ENCODE measurements at places on chromosomes 2 and 18.

GRCh38 chr2:219003267-219003634 is 10.0 kb upstream of the CRYBA2 start:
- no peak for DNase-seq

GRCh38 chr2:72117718-72118117 is 29.9 kb downstream of the CYP26B1 start:
- DNase-seq, result no peak

DNA sequence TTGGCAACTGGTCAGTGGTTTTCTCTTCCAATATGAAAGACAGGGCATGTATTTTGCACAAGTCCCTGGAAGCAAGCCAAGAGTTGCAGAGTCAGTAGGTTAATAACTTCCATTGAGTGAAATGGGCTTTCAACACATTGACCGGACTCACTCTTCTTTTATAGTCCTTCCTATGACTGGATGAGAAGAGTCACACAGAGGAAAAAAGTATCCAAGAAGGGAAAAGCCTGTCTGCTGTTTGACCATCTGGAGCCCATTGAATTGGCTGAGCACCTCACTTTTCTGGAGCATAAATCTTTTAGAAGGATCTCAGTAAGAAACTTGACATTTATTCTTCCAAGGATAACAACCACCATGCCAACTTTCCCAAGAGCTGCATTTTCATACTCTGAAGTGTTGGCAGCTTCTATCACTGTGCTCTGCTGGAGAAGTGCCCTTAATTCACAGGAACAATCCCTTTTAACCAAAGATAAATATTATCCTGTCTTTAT is 45.4 kb downstream of the RASGRP3 start:
- DNase-seq, result no peak

GRCh38 chr18:12659904-12660605 is 2.1 kb upstream of the SPIRE1 start:
- DNase-seq, result no peak

- no peak for DNase-seq
Measured at GRCh38 chr2:213227458-213227857, 56.8 kb upstream of the SPAG16 start.

DNA sequence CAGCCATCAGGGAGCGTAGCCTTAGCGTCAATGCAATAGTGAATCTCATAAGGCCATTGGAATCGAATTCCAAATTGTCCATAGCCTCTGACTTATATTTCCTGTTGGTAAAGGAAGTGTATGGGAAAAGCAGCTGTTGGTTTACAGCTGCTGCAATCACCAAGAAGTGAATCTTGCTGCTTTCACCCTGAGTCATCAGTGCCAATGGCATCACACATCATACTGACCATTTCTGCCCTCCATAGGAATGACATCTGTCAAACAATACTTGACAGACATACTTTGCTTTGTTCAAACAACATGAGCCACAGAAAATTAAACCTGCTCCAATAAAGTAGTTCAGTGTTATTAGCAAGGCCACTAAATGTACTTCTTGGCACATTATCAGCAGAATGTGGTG is 111.2 kb upstream of the KLHL29 start:
- no peak for DNase-seq

DNA sequence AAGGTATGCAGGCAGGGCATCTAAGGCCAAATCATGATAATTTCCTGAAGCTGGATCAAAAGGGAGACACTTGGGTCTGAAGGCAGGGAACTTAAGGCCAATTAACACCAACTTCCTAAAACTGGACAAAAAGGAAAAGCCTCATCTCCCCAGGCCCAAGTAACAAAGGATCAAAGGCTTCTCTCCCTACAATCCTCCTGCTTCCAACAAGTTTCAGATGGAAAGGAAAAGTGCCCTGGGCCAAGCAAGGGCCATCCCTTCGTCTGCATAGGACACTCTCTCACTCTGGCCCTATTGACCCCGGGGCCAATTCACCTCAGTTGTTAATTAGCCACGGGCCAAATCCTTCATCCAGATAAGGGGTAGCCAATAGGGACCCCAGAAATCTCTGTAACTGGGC is 1335.8 kb upstream of the CDH2 start:
- no peak for DNase-seq

DNA sequence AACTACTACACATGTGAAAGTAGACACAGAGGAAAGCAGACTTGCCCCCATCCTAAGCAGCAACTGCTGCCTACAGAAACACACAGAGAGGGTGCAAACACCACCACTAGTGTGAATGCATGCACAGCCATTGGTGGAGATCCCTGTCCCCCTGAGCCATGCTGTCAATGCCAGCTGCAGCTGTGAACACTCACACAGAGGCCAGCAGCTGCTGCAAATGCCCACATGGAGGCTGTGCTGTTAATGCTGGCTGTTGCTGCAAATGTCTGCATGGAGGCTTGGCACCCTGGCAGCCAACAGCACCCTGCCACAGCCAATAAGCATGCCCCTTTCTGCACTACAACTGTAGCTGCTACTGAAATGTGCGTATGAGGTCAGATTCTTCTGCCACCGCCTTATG is 355.0 kb downstream of the LNPK start:
- no peak for DNase-seq

- no peak for DNase-seq
Measured at GRCh38 chr2:165056564-165056963, 101.2 kb upstream of the SLC38A11 start.

- DNase-seq, result no peak
Measured at GRCh38 chr2:139020287-139020686, 240.1 kb upstream of the NXPH2 start.

DNA sequence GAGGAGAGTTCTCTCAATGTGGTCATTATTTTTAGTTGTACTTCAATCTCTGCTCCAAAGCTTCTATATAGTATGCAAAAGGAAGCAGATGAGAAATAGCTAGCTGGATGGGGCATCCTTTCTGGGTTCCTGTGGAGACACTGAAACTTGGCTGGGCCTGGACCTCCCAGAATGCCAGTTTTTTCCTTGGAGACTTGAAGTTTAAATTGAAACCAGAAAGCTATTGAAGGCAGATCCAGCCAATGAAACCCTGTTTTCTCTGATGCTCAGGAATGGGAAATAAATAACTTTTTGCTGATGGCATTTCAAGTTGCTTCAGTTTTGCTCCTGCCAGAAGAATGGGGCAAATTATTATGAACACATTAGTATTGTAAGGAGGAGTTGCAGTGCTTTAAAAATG is 2.9 kb downstream of the SETBP1 start:
- no peak for DNase-seq

- no peak for DNase-seq
Measured at GRCh38 chr2:54630858-54631497, 92.5 kb upstream of the EML6 start.

GRCh38 chr18:78180741-78181140 is 798.9 kb upstream of the SALL3 start:
- DNase-seq, result no peak

- no peak for DNase-seq
Measured at GRCh38 chr2:95158891-95159619, 593 bp downstream of the ZNF514 start.

DNA sequence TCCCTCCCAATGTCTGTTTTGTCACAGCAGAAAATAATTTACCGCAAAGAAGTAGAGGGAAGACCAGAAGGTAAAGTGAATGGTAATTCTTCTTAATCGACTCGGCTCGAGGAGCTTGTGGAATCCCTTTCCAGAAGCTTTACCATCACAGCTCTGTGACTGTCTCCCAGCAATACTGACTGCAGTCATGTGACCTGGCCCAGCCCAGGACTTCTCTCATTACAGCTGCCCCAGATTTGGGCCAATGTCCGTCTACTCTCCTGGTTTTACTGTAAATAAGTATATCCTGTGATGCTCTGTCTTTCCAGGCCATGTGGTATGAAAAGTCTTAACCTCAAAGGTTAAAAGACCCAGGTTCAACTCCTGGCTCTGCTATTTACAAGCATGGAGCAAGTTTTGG is 18.9 kb upstream of the ELOA2 start:
- no peak for DNase-seq

DNA sequence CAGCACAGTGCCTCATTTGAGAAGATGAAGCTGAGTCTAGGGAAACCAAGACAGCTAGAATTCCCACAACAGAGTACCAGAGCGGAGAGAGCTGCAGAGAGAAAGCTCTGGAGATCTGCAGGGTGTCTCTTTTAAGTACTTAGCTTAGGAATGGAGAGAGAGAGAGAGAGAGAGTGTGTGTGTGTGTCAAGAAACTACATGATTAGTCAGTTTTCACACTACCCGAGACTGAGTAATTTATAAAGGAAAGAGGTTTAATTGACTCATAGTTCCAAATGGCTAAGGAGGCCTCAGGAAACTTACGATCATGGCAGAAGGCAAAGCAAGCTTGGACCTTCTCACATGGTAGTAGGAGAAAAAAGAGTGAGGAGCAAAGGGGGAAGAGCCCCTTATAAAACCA is 64.0 kb downstream of the HIBCH start:
- no peak for DNase-seq

GRCh38 chr2:174902506-174903263 is 102.5 kb downstream of the CHN1 start:
- DNase-seq, result no peak

- peak; percentile 79 for DNase-seq
Measured at GRCh38 chr18:74994502-74995418, 214.2 kb downstream of the PTGR3 start.

GRCh38 chr18:50607378-50607926 is 47.6 kb downstream of the MAPK4 start:
- no peak for DNase-seq

- DNase-seq, result no peak
Measured at GRCh38 chr2:96869281-96869821, 529 bp downstream of the SEMA4C start.

- DNase-seq, result no peak
Measured at GRCh38 chr2:184769023-184769422, 170.7 kb downstream of the ZNF804A start.

DNA sequence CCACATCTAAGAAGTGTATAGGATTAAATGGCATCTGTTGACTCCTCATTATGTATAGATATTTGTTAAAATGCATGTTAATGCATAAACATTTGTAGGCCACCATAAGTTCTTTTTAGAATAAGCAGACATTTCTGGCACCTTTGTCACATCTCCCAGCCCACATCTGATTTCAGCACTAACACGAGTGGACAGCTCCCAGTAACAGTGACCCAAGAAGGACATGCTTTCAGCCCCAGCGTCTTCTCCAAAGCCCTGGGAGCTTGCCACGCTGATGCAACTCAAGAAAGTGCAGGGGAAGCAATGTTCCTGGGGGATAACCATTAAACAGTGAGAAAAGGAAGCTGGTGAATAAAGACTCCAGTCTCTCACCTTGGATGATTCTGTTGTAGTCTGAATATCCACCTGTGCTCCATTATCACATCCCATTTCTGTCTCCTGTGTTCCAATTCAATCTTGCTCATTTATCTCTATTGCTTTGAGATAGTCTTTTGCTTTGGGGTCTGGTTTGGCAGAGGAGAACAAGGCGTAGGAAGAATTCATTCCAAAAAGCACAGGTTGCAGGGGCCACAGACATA is 182.6 kb upstream of the THSD7B start:
- DNase-seq, result no peak

DNA sequence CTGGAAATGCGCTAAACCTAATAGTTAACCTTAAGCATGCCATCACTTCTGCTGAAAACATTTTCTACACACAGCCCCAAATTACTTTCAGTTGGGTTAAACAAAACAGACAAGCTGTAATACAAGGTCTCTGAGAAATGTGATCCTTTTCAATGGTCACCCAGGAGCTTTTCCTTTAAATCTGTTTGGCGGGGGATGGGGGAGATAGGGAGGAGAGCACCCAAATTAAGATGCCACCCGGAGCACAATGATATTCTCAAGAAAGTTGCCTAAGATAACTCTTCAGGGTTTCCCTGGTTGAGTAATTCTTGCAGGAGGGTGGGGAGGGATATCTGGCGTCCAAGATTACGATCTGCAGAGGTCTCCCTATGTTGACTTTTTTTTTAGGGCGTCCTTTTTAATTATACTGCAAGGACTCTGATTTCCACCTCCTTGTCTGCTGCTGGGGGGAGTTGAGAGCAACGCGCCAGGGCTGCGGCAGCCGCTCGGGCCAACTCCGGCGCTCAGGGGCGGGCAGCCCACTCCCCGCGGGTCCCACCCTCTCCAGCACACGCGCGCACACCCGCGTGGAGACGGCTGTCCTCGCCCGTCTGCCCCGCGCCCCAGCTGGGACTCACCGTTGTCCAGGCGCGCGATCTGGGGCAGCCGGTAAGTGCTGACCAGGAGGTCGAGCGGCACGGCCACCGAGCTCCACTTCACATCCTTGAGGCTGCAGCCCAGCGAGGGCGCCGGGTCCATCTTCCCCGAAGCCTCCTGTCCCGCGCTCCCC is 807 bp downstream of the GAREM1 start:
- DNase-seq, result peak; percentile 41

GRCh38 chr2:58428096-58429013 is 187.2 kb upstream of the FANCL start:
- DNase-seq, result peak; percentile 30

GRCh38 chr2:212929116-212929515 is 222.3 kb downstream of the IKZF2 start:
- DNase-seq, result no peak

GRCh38 chr18:35512761-35513160 is 15.0 kb upstream of the INO80C start:
- DNase-seq, result no peak

- DNase-seq, result no peak
Measured at GRCh38 chr2:71938659-71939587, 208.7 kb downstream of the CYP26B1 start.

- no peak for DNase-seq
Measured at GRCh38 chr18:51767293-51767692, 569.8 kb upstream of the MEX3C start.
